Left lung (tissue), 14 donors: ENCODE measurements at places on chromosomes 5 and 9. TPM values are rescaled to one million over a fixed set of nuclear protein-coding genes. Genes with fewer than 3 reads are reported as not detected.

- peaks cover 5% of the 10 kb centered on the region for H3K27me3 ChIP-seq
- no peak overlapping the region for H3K4me3 ChIP-seq
- H3K4me1 ChIP-seq = no peaks in the 10 kb centered on the region
Observed at GRCh38 chr9:15116130-15116580, 190.9 kb downstream of the TTC39B start.

DNA sequence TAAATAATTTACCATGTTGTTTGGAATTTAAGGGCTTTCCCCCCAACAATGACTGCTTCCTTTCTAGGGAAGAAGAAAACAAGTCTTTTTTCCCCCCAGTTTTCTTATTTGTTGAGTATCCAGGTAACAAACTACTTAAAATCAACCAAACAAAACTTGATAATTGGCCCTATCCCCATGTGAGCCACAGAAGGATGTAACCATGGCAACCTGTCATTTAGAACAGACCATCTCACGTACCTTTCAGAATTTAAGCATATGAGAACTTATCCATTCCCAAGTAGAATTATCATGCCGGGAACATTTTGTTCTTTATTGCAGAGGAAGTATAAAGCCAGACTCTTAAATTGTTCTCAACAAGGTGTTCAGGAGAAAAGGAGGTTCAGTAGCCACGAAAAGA is 392.3 kb downstream of the CETN3 start:
- no peaks in the 10 kb centered on the region for H3K4me1 ChIP-seq
- H3K27ac ChIP-seq = no peak overlapping the region
- H3K4me3 ChIP-seq = no peak overlapping the region
- no peaks in the 10 kb centered on the region for H3K36me3 ChIP-seq

GRCh38 chr9:16206518-16206917 is 653.7 kb downstream of the CCDC171 start:
- no peak for DNase-seq
- H3K27ac ChIP-seq = no peak overlapping the region
- H3K36me3 ChIP-seq = no peaks in the 10 kb centered on the region
- H3K4me1 ChIP-seq = no peaks in the 10 kb centered on the region
- H3K27me3 ChIP-seq = no peaks in the 10 kb centered on the region
- no peak overlapping the region for H3K4me3 ChIP-seq

DNA sequence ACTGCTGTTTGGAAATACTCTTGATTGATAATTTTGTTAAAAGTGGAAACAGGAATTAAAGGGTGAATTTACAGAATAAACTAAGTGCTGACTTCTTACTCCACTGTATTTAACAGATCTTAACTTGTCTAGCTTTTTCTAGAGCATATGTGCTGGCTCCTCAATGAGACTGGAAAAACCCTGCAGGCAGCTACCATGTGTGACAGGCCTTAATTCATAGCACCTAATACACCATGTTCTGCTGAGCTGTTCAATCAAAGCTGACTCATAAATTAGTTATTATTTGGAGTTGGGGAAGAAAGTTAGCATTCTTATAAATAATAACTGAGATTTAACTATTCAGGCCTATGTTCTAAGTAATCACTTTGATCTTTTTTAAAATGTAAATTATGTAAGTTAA is 29.4 kb downstream of the CTNNAL1 start:
- no peaks in the 10 kb centered on the region for H3K4me1 ChIP-seq
- H3K27me3 ChIP-seq = no peaks in the 10 kb centered on the region
- no peak for DNase-seq
- H3K36me3 ChIP-seq = no peaks in the 10 kb centered on the region
- no peak overlapping the region for H3K27ac ChIP-seq

Gene TMC1
- total RNA-seq = not detected

GRCh38 chr5:75720882-75721281 is 3.6 kb upstream of the POC5 start:
- no peak overlapping the region for H3K4me3 ChIP-seq
- peak overlapping the region; percentile 48 for H3K27ac ChIP-seq
- H3K27me3 ChIP-seq = no peaks in the 10 kb centered on the region

DNA sequence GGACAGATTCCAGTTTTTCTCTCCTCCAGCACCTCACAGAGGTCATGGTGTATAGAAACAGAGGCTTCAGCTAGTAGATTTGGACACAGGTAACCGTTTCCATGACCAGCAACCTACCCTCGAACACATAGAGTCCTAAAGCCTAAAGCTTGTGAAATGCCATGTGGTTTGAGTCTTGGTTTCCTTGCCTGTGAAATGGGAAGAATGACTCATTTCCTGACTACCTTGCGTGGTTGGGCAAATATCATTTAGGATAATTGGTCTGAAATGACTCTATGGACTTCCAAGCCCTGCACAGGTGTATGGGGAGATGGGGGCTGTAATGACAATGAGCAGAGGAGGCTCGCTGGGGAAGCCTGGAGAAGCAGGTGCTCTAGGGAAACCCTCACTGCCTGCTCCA is 134.6 kb downstream of the TTLL11 start:
- no peak overlapping the region for H3K4me3 ChIP-seq
- H3K27ac ChIP-seq = no peak overlapping the region
- H3K27me3 ChIP-seq = no peaks in the 10 kb centered on the region
- H3K36me3 ChIP-seq = no peaks in the 10 kb centered on the region
- H3K4me1 ChIP-seq = no peaks in the 10 kb centered on the region

Gene C8G
- total RNA-seq = 1.2 TPM

Gene C5orf58
- total RNA-seq = not detected

Gene IRX1
- 18.3 TPM for total RNA-seq

Gene PCDHB12
- total RNA-seq = 2.3 TPM

- no peak overlapping the region for H3K4me3 ChIP-seq
- H3K27me3 ChIP-seq = no peaks in the 10 kb centered on the region
- H3K4me1 ChIP-seq = no peaks in the 10 kb centered on the region
- DNase-seq = no peak
Observed at GRCh38 chr5:179217956-179218942, 127.0 kb downstream of the ADAMTS2 start.

DNA sequence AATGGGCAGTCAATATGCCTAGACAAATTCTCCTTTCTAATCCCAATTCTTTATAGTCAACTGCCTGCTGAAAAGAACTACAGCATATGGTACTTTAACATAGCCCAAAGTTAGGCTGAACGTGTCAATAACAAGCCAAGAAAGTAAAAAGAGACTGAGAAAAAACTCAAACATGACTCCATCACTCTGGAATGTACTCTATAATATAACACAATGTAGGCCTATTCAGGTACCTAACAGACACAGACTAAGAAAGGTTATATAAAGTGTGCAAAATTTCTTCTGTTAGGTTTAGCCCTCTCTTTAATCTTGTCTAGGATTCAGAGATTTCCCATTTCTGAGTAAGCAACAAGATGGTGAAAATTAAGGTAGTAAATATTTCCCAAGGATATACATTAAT is 209.7 kb upstream of the PRR16 start:
- H3K27ac ChIP-seq = no peak overlapping the region
- no peaks in the 10 kb centered on the region for H3K4me1 ChIP-seq
- no peak for DNase-seq
- no peak overlapping the region for H3K4me3 ChIP-seq
- H3K27me3 ChIP-seq = no peaks in the 10 kb centered on the region
- no peaks in the 10 kb centered on the region for H3K36me3 ChIP-seq

GRCh38 chr5:175517824-175518450 is 39.6 kb downstream of the SFXN1 start:
- no peaks in the 10 kb centered on the region for H3K27me3 ChIP-seq
- no peaks in the 10 kb centered on the region for H3K4me1 ChIP-seq
- DNase-seq = no peak
- H3K4me3 ChIP-seq = no peak overlapping the region

Gene LCN15
- total RNA-seq = not detected

GRCh38 chr5:87307796-87308423 is 40.2 kb downstream of the RASA1 start:
- no peak overlapping the region for H3K27ac ChIP-seq
- H3K27me3 ChIP-seq = no peaks in the 10 kb centered on the region
- no peak for DNase-seq

Gene DNAH5
- 3.5 TPM for total RNA-seq

- H3K27ac ChIP-seq = no peak overlapping the region
- H3K27me3 ChIP-seq = no peaks in the 10 kb centered on the region
- no peaks in the 10 kb centered on the region for H3K4me1 ChIP-seq
- H3K4me3 ChIP-seq = no peak overlapping the region
- no peak for DNase-seq
Observed at GRCh38 chr5:174300941-174301761, 255.6 kb downstream of the NSG2 start.

- H3K4me1 ChIP-seq = peaks cover 5% of the 10 kb centered on the region
- H3K27ac ChIP-seq = no peak overlapping the region
- no peak overlapping the region for H3K4me3 ChIP-seq
- H3K27me3 ChIP-seq = no peaks in the 10 kb centered on the region
- DNase-seq = no peak
Observed at GRCh38 chr5:142426129-142427014, 101.6 kb upstream of the SPRY4 start.

DNA sequence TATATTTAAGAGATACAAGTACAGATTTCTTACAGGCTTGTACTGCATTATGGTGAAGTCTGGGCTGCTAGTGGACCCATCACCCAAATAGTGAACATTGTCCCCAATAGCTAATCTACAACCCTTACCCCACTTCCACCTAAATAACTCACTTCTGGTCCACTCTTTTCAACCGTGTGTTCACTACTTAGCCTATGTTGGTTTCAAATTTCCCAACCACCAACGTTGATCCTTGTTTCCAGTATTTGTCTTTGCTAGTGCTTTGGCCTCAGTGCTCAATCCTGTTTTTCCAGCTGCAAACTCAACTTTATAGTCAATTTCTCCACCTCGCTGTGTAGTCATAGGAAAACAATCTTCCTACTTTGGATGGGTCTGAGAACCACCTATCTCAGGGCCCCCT is 45.3 kb upstream of the TTC39B start:
- H3K4me3 ChIP-seq = no peak overlapping the region
- no peaks in the 10 kb centered on the region for H3K27me3 ChIP-seq
- no peak for DNase-seq
- H3K36me3 ChIP-seq = no peaks in the 10 kb centered on the region
- no peaks in the 10 kb centered on the region for H3K4me1 ChIP-seq

Gene PCDHB10
- 2.0 TPM for total RNA-seq

- no peak overlapping the region for H3K27ac ChIP-seq
- H3K36me3 ChIP-seq = no peaks in the 10 kb centered on the region
- H3K27me3 ChIP-seq = no peaks in the 10 kb centered on the region
- no peak overlapping the region for H3K4me3 ChIP-seq
- DNase-seq = no peak
Observed at GRCh38 chr9:28915202-28915930, 1342.1 kb upstream of the C9orf72 start.

Gene PTPN3
- 15.1 TPM for total RNA-seq

GRCh38 chr5:152052470-152052869 is 127.8 kb upstream of the GLRA1 start:
- H3K27ac ChIP-seq = no peak overlapping the region
- no peaks in the 10 kb centered on the region for H3K4me1 ChIP-seq
- H3K36me3 ChIP-seq = no peaks in the 10 kb centered on the region
- no peak overlapping the region for H3K4me3 ChIP-seq
- H3K27me3 ChIP-seq = no peaks in the 10 kb centered on the region

Gene GPSM1
- total RNA-seq = 22.4 TPM

Gene DNM1
- total RNA-seq = 9.0 TPM

GRCh38 chr5:157511651-157512644 is 51.9 kb downstream of the NIPAL4 start:
- peaks cover 12% of the 10 kb centered on the region for H3K4me1 ChIP-seq
- peak; percentile 86 for DNase-seq
- peaks cover 31% of the 10 kb centered on the region for H3K36me3 ChIP-seq
- no peaks in the 10 kb centered on the region for H3K27me3 ChIP-seq

- no peak overlapping the region for H3K27ac ChIP-seq
- no peak overlapping the region for H3K4me3 ChIP-seq
- DNase-seq = no peak
- H3K4me1 ChIP-seq = no peaks in the 10 kb centered on the region
- H3K27me3 ChIP-seq = peaks cover 10% of the 10 kb centered on the region
Observed at GRCh38 chr5:133386662-133387061, 225.7 kb downstream of the FSTL4 start.

- peaks cover 6% of the 10 kb centered on the region for H3K4me1 ChIP-seq
- no peak for DNase-seq
- H3K27ac ChIP-seq = no peak overlapping the region
- H3K27me3 ChIP-seq = no peaks in the 10 kb centered on the region
- no peak overlapping the region for H3K4me3 ChIP-seq
- H3K36me3 ChIP-seq = no peaks in the 10 kb centered on the region
Observed at GRCh38 chr5:14235872-14236271, 92.7 kb downstream of the TRIO start.

DNA sequence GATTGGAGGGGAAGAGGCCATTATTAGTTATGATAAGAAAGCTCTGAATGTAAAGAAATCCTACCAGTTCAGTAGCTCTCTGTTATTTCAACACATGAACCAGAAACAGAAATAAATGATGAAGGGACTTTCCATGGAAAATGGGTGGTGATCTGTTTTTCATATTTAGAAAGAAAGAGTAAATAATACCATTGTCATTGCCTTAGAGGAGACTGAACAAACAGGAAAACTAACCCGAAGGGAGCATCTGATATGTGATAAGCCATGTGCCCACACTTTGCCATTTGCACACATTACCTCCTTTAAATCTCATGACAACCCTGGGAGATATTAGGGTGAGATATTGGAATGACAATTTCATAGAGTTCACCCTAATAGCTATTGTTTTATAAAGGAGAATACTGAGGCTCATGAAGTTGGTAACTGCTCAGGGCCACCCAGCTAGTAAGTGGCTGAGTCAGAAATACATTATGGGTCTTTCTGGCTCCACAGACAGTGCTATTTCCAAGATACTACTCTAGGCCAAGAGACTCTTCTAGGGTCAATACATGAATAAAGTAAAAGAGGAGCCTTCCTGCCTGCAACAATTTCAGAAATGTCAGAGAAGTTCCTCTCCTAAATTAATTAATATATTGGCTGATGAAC is 111.0 kb upstream of the SLIT3 start:
- no peak overlapping the region for H3K4me3 ChIP-seq
- H3K27ac ChIP-seq = no peak overlapping the region
- DNase-seq = no peak
- no peaks in the 10 kb centered on the region for H3K36me3 ChIP-seq
- H3K4me1 ChIP-seq = no peaks in the 10 kb centered on the region
- H3K27me3 ChIP-seq = no peaks in the 10 kb centered on the region

GRCh38 chr5:23721336-23721735 is 213.9 kb downstream of the PRDM9 start:
- H3K4me1 ChIP-seq = no peaks in the 10 kb centered on the region
- DNase-seq = no peak
- H3K27me3 ChIP-seq = no peaks in the 10 kb centered on the region
- no peaks in the 10 kb centered on the region for H3K36me3 ChIP-seq
- H3K27ac ChIP-seq = no peak overlapping the region

Gene EGFL7
- 105 TPM for total RNA-seq

- no peaks in the 10 kb centered on the region for H3K27me3 ChIP-seq
- H3K4me1 ChIP-seq = no peaks in the 10 kb centered on the region
- DNase-seq = no peak
Observed at GRCh38 chr5:147902609-147903115, 3.7 kb downstream of the C5orf46 start.
